Hematopoietic multipotent progenitor cell (in vitro differentiated cells): ENCODE measurements at places on chromosomes 7 and 10. TPM values are rescaled to one million over a fixed set of nuclear protein-coding genes. Genes with fewer than 3 reads are reported as not detected.
A peak's percentile ranks its signal among the peaks of the same experiment; 100 is the strongest.

- no peak for DNase-seq
These were observed 54.1 kb downstream of the AGMO start for GRCh38 chr7:15507708-15508107.

DNA sequence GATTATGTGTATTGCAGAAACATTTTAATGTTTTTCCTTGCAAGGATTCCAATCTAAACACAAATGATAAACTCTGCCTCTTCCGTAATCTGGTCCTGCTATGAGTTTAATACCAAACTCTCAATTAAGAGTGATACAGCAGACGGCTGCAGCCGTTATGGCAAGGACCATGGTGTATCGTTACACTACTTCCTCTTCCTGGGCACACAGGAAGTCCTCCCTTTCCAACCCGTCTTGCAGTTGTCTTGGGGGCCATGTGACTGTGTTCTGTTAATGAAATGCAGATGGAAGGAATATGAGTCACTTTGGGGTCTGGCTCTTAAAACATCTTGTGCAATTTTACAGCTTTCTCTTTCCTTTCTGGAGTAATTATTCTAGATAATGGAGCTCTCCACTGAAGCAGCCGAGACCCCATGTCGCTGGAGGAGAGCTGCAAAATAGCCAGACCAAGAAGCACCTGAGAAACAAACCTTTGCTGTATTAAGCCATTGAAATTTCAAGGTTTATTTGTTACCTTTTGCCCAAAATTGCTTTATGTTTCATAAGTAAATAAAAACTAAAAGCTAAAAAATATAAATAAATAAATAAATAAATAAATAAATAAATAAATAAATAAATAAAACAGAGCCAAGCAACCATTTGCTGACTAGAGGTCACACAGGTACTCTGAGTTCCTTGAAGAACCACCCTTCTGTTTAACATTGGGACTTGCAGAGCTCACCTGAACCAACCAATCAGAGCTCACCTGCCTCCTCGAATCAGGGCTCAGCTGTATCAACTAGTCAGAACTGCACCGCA is 74.7 kb downstream of the FRMPD2 start:
- no peak for DNase-seq

The SPDYE8 gene
- total RNA-seq: not detected

GRCh38 chr10:21337171-21337792 is 188.2 kb downstream of the SKIDA1 start:
- no peak for DNase-seq

GRCh38 chr7:98276241-98276761 is 5.2 kb upstream of the BRI3 start:
- DNase-seq: no peak

DNA sequence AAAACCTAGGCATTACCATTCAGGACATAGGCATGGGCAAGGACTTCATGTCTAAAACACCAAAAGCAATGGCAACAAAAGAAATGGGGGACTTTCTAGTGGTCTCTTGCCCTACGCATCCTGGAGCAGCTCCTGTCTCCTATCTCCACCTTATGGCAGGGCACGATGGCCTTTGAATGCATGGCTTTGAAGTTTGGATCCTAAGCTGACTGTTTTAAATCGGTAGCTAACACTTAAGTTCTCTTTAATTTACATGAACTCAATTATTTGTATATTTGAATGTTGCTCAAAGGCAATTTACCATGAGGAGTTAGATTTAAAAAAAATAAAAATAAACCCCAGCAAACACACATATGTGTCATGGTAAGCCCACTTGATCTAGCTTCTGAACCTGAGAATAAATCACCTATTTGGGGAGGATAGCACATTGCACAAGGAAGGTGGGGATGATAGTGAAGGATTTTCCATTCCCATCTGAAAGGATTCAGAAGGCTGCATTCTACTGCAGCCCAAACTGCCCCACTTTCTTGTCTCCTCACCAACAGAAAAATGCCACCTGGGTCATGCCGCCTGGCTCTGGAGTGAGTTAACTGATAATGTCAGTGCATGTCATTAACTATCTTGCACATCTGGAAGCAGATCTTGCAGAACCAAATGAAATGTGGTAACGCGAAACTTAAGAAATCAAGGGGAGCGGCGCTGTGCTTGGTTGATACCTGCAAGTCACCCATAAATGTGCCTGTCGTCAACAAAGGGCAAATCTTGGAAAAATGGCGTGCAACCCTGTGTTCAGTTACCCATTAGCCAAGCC is 12.4 kb downstream of the KLF6 start:
- DNase-seq: no peak

DNA sequence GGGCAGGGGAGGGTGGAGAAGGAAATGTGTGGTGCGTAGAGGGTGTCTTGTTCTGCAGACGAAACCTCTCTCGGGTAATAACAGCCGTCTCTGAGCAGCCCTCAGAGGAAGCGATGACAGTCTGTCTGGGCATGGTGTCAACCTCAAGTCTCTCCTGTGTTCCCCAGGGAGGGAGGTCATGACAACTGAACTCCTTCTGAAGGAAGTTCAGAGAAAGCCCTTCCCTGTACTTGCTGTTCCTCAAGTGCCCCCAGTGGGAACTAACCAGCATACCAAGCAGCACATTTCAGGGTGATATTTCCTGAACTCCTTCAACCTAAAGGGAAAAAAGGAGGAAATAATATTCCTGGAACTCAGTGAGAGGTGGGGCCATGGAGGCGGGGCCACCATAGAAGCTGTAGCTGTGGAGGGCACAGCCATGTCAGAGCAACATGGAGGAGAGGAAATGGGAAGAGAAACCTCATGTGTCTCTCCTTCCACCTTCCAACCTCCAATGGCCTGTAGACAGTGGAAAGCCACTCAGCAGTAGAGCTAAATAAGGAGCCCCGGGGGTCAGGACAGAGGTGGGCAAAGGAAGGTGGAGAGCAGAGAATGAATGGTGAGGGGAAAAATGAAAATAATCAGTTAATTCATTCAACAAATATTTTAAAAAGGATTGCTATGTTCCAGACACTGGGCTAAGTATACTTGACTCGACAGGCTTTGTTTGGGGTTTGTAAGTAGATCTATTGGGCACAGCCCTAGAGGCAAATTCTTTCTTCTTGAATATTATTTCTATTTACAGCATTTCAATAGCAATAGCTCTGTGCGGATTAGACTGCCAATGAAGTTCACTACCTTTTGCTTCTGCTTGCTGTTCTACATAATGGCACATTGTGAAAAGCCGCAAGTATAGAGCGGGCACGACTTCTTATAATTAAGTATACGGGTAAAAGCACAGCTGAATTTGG is 61.0 kb upstream of the AOAH start:
- DNase-seq: peak; percentile 48

- DNase-seq: no peak
These were observed 29.3 kb upstream of the VAX1 start for GRCh38 chr10:117167346-117167788.

DNA sequence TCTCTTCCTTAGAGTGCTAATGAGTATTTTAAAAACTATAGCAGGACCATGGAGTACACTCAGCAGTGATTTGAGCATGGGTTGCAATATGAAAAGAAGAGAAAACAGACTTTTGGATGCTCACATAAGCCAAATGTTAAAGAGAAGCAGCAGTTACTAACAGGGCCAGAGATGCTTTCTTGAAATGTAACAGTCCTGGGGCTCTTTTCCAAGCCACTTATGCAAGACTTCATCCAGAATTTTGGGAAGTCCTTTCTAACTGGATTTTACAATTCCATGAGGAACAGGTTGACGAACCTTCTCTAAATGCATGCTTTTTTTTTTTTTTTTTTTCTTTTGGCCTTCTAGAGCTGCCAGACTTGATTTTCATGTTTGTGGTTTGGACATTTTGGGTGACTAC is 282.0 kb downstream of the SEC23IP start:
- no peak for DNase-seq

- DNase-seq: no peak
These were observed 8.6 kb downstream of the RTKN2 start for GRCh38 chr10:62259998-62260397.

The AGAP3 gene
- 95.9 TPM for total RNA-seq

The RASSF4 gene
- 1.1 TPM for total RNA-seq

DNA sequence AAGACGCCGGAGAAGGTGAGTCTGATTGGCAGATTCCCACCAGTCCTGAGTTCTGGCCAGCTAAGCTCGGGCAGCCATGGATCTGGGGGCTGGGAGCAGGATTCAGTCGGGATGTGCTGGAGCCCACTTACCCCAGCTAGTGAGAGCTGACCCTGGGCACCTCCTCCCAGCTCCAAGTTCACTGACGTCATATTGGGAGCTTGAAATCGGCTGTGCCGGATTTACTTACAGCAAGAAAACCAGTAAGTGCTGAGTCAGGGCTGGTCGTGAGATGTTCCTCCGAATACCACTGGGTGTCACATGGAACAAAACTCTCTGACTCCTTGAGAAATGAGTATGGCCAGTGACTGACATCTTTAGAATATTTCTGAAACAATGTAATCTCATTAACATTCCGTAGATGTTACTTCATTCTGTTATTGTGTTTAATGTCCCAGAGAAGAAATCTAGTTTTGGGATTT is 621.2 kb downstream of the SDK1 start:
- peak; percentile 21 for DNase-seq

GRCh38 chr7:129295015-129295423 is 70.2 kb downstream of the AHCYL2 start:
- no peak for DNase-seq

GRCh38 chr10:81603106-81603620 is 271.8 kb upstream of the NRG3 start:
- no peak for DNase-seq

- no peak for DNase-seq
These were observed 585.5 kb downstream of the INHBA start for GRCh38 chr7:41117431-41117830.

DNA sequence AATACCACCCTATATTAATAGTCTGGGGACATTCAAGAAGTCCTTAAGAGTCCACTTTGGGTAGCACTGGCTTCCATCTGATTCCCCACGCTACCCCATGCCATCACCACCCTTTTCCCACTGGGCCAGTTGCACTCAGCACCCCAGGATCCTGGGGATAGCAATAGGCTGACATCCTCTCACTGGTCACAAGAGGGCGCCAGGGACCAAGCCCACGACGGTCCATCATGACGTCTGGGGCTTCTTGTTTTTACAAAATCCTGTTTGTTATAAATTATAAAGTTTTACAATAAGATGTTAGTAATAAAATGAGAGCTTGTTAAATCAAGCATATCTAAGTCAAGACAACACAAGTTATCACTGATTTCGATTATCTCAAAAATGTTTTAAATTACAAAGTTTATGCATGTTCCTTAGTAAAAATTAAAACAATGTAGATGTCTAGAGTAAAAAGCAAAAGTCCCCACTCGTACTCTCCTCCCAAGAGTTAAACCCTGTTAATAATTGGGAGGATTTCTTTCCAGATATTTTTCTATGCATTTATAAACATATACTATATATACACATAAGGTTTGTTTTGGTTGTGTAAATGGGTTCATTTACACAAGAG is 15.4 kb downstream of the GPNMB start:
- peak; percentile 81 for DNase-seq

DNA sequence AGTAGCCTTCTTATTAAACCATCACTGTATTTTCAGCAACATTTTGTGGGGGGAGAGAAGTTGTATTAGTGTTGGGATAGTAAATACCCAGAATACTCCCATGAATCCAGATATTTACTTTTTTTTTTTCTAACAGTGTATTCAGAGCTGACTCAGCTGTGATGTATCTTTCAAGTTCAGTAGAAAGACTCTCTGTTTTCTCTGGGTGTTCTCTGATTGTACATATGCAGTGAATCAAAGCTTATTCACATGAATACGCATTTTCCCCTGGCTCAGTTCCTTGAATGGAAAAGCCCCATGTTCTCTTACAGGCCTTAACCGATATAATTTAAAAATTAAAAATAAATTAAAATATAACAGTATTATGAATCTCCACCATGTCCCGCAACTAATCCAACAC is 1.3 kb downstream of the TFPI2 start:
- no peak for DNase-seq

DNA sequence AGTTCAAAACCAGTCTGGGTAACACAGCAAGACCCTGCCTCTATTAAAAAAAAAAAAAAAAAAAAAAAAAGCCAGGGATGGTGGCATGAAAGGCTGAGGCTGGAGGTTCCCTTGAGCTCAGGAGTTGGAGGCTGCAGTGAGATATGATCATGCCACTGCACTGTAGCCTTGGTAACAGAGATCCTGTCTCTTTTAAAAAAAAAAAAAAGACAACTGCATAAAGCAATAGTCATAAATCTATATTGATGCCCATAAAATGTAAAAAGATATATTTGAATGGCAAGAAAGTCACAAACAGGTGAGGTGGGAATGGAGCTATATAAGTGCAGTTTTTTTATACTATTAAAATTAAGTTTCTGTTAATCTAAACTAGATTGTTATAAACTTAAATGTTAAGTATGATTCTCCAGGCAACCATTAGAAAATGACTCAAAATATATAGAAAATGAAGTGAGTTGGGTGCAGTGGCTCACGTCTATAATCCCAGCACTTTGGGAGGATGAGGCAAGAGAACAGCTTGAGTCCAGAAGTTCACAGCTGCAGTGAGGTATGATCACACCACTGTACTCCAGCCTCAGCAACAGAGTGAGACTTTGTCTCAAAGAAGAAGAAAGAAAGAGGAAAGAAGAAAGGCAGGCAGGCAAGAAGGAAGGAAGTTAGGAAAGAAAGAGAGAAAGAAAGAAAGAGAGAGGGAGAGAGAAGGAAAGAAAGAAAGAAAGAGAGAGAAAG is 13.4 kb upstream of the HNRNPH3 start:
- DNase-seq: no peak

The NOS3 gene
- 0.27 TPM for total RNA-seq

The PDE6C gene
- not detected for total RNA-seq

GRCh38 chr10:110613341-110613995 is 30.7 kb upstream of the RBM20 start:
- DNase-seq: no peak

- no peak for DNase-seq
These were observed 606.4 kb downstream of the TNS3 start for GRCh38 chr7:46975493-46975892.

The GDF10 gene
- 1.1 TPM for total RNA-seq

GRCh38 chr7:75875113-75876080 is 3.4 kb upstream of the RHBDD2 start:
- DNase-seq: no peak

DNA sequence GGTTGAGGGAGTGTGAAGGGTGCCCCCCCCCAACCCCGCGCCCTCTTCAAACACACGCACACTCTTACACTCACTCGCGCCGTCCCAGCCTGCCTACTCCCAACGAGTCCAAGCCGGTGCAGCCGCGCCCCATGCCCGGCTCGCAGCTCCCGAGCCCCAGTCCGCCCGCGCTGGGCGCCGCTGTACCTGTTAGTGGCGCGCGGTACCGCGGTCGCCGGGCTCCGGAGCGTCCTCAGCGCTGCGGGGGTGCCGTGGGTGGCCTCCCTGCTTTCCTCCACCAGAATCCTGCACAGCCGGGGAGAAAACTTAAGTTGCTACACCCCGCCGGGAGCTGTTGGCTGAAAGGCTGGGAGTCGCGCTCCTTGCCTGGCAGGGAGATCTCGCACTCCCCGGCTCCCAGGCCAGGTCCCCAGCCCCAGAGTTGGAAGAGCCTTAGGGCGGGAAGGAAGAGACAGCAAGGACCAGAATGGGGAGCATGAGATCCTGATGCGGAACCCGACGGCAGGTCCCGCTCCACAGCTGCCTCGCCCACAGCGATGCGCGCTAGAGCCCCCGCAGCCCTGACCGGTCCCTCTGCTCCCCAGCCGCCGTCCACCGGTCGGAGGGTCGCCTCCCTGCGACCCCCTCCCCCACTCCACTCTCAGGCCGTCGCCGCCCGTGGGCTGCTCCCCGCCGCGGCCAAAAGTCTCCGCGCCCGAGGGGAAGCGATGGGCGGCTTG is 863 bp downstream of the ST8SIA6 start:
- peak; percentile 29 for DNase-seq

The VIM gene
- 3,153 TPM for total RNA-seq

The PRTFDC1 gene
- total RNA-seq: 3.5 TPM
